ENCODE measurements at places on chromosomes 16 and 17.

GRCh38 chr17:30345089-30345433 is 11.2 kb upstream of the TMIGD1 start:
- DNase-seq = no peak

DNA sequence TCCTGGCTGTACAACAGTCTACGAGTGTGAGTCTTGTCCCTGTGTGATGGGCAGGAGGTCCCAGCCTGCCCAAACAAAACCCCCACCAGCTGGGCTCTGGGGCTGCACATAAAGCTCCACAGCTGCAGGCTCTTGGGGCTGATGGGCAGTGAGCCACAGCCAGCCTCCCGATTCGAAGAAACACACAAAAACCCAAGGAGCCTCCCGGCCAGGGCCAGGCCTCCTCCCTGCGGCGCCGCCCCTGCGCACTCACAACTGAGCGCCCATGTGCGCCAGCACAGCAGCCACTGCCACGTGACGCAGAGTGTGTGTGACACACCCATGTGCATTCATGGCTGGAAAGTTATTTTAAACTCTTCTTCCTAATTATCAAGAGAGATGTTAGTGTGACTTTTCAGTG is 30.6 kb upstream of the FAAP100 start:
- no peak for DNase-seq

GRCh38 chr16:55393991-55394390 is 70.0 kb downstream of the IRX6 start:
- DNase-seq = peak; percentile 59

GRCh38 chr16:49911430-49911829 is 55.5 kb upstream of the ZNF423 start:
- DNase-seq = no peak

GRCh38 chr16:69537706-69538080 is 28.1 kb upstream of the NFAT5 start:
- DNase-seq = no peak

DNA sequence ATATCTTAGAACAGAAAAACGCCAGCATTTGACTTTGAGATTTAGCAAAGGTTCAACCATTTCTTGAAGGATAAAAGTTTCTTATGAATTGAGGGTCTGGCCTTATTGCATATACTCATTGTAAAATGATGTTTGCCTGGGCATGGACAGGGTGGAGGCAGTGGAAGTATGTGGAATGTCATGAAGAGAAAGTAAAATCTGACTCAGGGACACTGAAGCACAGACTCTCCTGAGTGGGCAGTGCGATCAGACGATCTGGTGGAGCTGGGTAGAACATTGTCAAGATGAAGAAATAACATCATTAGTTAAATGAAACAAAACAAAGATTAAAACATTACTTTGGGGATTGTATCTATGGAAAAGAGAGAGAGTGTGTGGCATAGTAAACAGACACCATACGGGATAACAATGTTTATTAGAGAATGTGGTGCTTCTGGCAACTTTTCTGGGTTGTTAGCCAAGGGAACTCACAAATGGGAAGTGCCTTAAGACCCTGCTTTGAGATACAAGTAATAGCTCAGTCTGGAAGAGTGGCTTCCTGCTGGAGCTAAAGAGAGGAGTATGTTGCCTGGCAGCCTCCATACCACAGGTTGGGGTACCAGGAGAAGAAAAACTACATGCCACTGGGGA is 4.4 kb downstream of the MAP3K3 start:
- DNase-seq = no peak

GRCh38 chr16:4883501-4883900 is 36.2 kb downstream of the UBN1 start:
- no peak for DNase-seq

DNA sequence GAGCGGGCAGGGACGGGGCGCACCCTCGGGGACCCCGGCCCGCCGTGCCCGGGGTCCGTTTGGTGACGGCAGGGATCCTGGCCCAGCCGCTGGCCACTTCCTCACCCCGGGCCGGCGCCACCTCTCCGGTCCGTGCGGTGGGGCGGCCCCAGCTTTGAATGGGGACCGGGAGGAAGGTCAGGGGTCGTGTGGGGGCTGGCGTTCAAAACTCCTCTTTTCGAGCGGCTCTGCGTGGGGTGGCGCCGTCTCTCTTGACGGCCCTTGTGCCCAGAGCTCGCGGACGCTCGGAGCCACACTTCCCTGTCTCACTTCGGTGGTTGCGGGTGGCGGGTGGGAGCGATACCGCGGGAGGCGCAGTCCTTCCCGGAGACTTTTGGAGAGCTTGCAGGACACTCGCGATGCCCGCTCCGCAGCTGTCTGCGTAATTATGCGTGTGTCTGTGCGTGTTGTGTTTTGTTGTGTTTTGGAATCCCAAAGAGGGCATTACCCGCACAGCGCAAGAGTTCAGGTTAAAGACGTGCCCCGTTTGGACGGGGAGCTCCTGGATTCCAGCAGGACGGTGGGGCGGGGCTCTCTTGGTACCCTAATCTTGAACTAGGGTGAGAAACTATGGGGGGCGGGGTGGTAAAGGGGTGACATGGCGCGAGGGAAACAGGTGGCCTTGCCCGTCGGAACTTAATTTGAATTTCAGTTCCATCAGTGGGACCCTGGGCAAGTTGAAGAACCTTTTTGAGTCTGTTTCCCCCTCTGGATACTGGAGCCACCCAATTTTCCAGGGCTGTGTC is 637 bp downstream of the PLCG2 start:
- DNase-seq = no peak

- no peak for DNase-seq
Observed at GRCh38 chr16:77589071-77589765, 133.1 kb upstream of the NUDT7 start.

GRCh38 chr17:2416010-2416734 is 15.3 kb upstream of the MNT start:
- peak; percentile 93 for DNase-seq

- no peak for DNase-seq
Observed at GRCh38 chr17:74920642-74921025, 2.4 kb downstream of the USH1G start.

DNA sequence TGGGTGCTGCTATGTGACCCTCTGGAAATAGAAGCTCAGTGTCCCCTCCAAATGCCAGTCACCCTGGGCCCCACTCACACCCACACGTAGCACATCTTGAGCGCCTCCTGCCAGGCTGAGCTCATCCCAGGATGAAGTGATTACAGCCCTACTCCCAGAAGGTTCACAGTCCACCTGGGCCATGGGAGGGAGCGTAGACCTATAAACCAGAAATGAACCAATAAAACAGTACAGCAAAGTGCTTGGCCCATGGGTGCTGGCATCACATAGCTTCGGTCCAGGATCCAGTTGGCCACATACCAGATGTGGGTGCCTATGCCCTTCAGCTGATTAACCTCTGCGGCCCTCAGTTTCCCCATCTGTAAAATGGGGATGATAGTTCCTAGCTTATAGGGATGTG is 2.2 kb upstream of the BICDL2 start:
- no peak for DNase-seq

DNA sequence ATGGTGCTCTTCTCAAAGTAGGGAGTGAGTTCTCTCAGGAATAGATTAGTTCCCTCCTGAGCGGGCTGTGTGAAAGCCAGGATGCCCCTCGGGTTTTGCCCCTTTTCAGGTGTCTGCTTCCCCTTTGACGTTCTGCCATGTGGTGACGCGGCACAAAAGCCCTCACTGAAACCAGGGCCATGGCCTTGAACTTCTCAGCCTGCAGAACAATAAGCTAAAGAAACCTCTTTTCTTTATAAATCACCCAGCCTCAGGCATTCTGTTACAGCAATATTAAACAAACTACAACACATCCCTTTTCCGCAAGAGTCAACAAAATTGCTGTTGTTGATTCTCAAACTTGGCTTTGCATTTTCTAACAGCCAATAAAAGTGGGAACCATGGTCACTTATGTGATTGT is 15.5 kb upstream of the CACNG5 start:
- DNase-seq = no peak

Data from muscle of arm (tissue), 14 donors.